ENCODE measurements at places on chromosomes 4 and X.

DNA sequence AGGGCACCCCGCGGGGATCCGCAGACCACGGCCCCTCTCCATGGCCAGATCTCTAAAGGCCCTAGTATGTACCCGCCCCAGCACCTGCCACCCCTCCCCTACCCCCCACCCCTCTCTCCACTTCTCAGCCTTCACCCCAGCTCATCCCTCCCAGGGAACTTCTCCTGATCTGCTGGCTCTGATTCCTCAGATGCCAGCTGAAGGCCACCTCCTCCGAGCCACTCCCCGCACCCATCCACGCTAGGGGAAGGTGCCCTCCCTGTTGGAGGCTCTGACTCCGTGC, 11.9 kb downstream of the PSAPL1 start:
- DNase-seq: no peak

DNA sequence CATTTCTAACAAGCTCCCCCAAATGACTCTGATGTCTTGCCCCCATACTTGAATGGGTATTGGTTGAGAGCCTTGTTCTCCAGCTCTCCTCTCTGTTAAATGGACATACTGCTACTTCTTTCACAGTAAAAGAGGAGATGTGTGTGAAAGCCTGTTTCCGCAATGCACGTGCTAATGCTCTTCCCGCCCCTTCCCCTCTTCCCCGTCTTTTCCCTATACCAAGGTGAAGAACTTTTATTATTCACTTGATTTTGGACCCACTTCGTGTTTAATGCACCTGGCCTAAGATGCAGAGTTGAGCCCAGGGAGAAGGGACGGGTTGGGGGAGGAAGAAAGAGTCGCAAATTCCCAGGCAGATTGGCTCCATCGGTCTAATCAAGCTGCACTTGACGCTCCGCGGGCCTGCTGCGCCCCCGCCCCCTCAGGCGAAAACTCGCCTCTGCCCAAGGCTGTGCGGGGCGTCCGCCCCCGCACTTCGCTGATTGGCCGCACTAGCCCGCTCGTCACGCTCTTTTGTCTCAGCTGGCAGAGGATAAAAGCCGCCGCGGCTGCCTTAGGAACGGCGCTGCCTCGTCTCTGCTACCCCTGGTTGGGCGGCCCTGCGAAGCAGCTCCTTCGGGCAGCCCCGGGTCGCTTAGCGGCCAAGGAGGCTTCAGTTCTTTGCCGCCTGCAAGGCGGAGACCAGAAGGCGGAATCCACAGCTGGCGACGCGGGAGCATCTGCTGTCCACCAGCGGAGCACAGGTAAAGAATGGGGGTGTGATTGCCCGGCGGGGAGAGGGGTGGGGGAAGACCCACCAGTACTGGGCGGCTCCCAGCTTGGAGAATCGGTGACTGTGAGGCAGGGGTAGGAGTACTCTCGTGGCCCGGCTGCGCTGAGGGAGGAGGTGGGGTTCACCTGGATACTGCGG, at the start of gene ZCCHC12:
Gene ZCCHC12, plus strand, starts transcription at position 562 of the 910 bp plus-strand sequence. CDS start 1,421 bp downstream, outside the sequence.
- DNase-seq: no peak

- DNase-seq: no peak
Observed at GRCh38 chr4:174120446-174121295, 162.8 kb downstream of the FBXO8 start.

DNA sequence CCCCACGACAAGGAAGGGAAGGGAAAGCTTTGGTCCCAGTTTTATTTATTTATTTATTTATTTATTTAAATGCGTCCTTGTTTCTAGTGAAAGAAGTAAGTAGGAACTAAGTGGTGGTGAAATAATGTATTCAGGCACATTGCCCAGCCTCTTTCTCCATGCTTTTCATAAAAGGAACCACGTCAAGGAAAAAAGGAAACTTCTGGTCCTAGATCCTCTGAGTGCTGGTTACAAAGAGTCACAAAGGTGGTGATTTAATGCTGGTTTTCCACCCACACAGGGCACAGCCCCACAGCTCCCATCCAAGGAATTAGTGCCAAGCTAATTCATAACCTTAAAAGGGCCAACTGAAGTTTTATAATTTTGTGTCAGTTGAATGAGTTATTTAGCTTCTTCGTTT, 206.6 kb upstream of the GYPA start:
- DNase-seq: no peak

DNA sequence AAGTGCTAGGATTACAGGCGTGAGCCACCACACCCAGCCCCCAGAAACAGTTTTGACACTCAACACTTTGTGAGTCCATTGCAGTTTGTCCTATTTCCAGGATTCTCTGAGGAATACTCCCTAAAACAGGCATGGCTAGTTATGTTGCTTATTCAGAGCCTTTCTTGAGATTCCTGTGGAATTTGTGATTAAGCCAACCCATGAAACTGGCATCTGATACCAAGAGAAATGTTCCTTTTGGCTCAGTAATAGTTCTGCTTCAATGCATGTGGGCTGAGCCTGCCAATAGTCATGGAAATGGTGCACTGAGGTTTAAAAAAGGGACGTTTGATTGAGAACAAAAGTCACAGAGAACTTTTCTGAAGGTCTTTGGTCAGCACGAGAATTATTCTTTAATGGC, 241.7 kb downstream of the PPP1R2C start:
- no peak for DNase-seq

DNA sequence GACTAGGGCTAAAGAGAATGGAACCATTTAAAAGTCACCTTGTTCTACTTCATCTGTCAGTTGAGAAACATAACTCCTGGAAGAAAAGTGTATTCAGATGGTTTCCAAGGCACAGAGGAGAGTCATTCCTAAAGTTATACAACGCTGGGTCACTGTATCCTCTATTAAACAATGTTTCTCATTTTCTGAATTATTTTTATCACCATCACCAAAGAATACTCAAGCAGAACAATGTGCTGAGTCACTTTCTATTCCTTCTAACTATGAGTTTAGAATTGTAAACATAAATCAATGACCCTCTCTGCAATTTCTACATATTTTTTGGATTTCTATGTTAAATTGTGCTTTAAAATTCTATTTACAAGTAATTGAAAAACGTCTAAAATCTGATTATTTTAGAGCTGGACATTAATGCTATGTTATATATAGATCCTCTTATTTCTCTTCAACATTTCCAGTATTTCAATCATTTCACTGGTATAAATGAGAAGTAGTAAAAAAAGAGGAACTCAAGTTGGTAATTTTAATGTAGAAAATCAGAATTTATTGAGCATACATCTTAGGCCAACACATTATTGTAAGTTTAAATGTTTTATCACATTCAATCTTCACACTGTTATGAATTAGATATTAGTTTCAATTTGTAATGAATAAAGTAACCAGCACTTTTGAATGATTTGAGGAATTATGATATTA, 7.5 kb downstream of the DTHD1 start:
- no peak for DNase-seq

GRCh38 chr4:91958596-91958995, 345.2 kb upstream of the GRID2 start:
- DNase-seq: no peak

Data from vagina (tissue), 2 donors.